Activated T-helper 1 cell treated with anti-CD3 and anti-CD28 coated beads, Interleukin-2, amount 50 U/mL, for 16 hours (primary cell): ENCODE measurements at places on chromosomes 5 and 9.

- no peak for DNase-seq
These were observed 12.9 kb downstream of the RGS14 start for GRCh38 chr5:177370488-177371119.

GRCh38 chr5:52786949-52787599 is 642 bp upstream of the ITGA1 start:
- no peak for DNase-seq

DNA sequence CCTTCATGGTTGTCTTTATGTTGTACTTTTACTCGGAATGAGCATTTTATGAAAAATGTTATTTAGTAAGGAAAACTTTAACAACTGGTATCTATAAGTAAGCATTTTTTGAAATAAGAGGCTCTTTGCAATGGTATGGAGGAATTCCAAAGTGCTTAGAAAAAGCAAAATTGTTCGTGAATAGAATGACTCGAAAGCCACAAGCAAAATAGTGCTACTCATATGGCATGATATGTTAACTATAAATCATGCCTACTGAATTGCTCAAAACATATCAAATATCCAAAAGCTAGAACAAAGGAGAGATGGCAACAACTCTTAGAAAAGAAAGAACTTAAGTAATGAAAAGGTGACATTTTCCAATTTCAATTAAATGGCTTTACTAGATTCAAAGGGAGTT is 216.3 kb downstream of the KIAA0825 start:
- no peak for DNase-seq

DNA sequence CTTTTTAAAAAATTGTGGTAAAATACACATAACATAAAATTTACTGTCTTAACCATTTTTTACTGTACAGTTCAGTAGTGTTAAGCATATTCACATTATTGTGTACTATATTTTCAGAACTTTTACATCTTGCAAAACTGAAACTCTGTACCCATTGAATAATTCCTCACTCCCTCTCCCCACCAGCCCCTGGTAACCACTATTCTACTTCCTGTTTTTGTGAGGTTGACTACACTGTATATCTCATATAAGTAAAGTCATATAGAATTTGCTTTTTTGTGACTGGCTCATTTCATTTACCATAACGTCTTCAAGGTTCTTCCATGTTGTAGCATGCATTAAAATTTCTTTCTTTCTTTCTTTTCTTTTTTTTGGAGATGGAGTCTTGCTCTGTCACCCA is 87.0 kb downstream of the LNPEP start:
- no peak for DNase-seq

- no peak for DNase-seq
These were observed 158.0 kb downstream of the SMARCA2 start for GRCh38 chr9:2173170-2173569.

DNA sequence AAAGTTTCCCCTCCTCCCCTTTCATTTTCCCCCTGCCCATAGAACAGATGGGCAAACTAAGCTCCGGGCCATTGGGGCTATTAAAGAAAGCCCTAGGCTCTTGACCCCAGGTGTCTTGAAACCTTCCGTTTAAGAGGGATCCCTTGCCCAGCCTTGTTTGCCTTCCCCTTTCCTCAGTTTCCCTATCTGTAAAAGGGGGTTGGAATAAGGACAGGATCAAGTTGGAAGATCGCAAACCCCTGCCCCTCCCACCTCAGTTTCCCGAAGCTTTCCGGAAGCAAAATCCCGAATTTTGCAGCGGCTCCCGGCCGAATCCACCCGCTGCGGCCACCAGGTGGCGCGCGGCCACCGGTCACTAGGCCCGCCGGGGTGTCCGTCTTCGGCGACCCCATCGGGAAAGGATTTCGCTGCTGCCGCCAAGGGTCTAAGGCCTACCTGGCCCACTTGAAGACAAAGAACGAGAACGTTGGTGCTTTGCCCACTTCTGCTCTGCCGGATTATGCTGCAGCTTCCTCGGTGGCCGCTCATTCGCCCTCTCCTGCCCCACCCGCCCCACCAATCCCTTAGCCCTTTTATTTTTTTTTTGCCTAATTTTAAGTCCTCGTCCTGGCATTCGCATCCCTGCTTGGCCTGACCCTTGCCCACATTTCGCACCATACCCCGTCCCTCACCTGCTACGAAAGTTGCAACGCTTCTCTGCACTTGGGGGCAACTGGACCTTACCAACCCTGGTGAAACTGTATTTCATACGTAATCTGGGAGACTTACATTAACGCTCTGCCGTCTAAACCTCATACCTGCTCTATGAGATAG is 962 bp upstream of the NR6A1 start:
- DNase-seq = no peak

- no peak for DNase-seq
These were observed 4.7 kb upstream of the TBC1D9B start for GRCh38 chr5:179912386-179912785.
